ENCODE measurements at places on chromosomes 4 and X. TPM values are rescaled to one million over a fixed set of nuclear protein-coding genes. Genes with fewer than 3 reads are reported as not detected.

GRCh38 chr4:153782581-153782980, 6.3 kb downstream of the SFRP2 start:
- DNase-seq, result no peak

ERAS gene
- not detected for total RNA-seq

SLC25A53 gene
- 7.0 TPM for total RNA-seq

DNA sequence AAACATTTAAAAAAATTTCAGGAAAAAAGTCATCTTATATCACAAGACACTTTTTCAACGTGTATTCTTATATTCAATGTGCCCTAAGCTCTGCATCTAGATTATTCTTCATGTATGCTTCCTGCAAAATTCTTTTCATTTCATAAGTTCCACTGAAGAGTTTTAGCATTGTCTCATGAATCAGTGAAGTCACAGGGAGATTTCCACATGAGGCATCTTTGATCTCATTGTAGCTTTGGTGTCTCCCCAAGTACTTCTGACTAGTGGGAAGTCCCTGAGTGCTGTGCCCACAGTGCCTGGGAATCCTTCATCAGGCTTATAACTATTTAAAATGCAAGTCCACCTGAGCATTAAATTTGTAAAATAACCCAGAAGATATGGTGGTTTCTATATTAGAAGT, 123.8 kb downstream of the MAD2L1 start:
- DNase-seq, result no peak

RAI2 gene
- total RNA-seq, result 3.4 TPM

PROM1 gene
- total RNA-seq, result under 0.01 TPM

DNA sequence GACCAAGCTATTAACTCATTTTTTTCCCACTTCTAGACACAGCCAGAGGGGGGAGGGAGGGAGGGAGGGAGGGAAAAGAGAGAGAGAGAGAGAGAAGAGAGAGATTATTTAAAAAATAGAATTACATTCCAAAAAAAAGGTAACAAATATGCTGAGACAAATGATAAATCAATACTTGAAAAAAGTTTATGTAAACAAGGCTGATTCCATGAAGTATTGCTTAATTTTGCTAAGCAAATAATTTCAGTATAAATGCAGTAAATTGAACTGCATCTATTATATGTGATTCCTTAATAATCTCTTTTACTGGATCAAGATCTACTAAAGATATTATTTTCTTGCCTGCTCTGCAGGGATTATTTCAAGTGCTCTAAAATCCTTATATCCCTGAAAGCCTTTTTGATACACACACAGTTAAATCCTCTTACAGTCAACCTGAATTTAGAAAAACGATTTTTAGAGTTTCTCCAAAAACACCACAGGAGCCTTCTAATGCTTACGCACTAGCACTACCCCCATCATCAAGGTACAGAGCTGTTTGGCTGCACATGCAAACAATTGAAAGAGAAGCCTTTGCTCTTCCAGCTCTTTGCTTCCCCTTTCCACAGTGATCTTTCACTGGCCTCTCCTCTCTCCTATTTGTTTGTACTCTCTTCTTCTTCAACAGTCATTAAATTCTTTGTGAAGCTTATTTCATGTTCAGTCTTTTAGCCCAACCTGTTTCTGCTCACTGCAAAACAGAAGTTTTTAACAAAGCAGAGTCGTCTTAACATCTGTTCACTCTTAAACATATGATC, 426.3 kb upstream of the FAM241A start:
- no peak for DNase-seq

DNA sequence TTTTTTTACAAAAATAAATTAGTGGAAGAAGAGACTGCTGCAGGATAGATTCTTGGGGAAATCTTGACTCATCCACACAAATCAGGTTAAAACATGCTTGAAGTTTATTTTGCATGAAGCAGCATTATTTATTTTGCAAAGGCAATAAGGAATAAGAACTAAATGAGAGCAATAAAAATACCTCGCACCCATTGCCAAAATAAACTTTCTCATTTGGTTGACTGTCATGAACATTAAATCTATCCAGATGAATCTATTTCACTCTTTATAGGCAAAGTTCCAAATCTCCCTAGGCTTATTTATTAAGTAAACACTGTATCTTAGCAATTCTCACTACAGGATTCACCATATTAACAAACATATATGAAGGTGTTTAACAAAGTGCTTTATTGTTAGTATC, 58.9 kb downstream of the HOPX start:
- DNase-seq, result no peak

GPR173 gene
- total RNA-seq, result 0.44 TPM

GRCh38 chr4:16942491-16942890, 44.0 kb upstream of the LDB2 start:
- no peak for DNase-seq

DNA sequence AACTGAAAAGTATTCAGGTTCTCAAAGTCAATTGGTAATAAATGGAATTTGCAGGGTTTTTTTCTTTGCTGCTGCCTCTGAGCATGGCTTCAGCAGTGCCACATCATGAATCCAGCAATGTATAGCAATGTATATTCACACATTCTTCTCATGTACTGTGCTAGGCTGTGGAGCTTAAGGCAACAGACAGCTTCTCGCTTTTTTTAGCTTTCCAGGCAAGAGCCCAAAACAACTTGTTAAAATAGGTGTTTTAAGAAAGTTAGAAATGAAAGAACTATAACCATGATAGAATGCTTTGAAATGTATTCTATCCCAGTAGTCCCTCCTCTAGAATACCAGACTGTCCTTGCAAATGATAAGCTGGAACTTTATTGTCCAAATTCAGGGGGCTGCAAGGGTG, 30.4 kb downstream of the SMIM43 start:
- no peak for DNase-seq

ADH4 gene
- total RNA-seq, result not detected

DNA sequence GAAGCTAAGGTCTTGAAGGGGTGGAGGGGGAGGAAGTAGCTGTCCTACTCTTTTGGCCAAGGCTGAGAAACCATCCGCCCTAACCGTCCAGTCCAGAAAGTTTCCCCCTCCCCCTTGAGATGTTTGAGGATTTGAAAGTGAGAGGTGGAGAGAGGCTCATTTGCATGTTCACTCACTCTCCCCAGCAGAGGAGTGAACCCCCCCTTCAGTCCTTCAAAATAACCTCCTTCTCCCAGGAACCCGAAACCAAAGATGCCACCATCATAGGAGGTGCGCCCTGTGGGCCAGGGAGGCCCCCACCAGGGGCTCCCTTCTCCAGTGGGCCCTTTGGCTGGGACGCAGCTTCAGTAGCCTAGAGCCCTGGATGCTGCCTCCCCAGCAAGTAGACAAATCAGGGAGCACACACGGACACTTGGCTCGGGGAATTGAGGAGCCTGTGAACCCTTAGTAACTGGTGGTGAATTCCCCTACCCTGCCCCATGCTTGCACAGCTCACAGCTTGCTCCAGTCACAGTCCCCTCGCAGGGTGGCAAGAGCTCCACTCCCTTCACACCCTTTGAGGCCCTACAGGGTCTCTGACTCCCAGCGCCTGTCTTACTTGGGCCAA, 25.6 kb downstream of the ELF4 start:
- DNase-seq, result no peak

HGFAC gene
- total RNA-seq, result not detected

GRCh38 chrX:37912304-37912703, 64.9 kb upstream of the DYNLT3 start:
- no peak for DNase-seq

XK gene
- total RNA-seq, result not detected

BTC gene
- not detected for total RNA-seq

DNA sequence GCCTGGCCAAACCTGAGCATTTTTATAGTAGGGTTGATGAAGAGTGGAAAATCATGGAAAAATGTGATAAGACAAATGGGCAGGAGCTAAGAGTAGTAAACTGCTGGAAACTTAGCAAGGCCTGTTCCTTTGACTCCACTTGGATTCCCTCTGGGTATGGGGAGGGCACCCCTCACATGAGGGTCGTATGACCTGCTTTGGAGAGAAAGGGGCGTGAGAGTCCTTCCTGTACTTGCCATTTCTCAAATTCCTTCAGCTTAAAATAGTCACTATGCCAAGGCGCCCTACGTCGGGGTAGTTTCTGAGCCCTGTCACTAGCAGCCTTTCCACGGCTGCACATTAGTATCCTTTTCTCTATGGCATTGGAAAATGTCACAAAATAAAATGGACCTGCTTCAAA, 49.1 kb downstream of the GPRIN3 start:
- no peak for DNase-seq

- DNase-seq, result peak; percentile 48
Observed at GRCh38 chrX:119008110-119008744, 33.8 kb downstream of the LONRF3 start.

DNA sequence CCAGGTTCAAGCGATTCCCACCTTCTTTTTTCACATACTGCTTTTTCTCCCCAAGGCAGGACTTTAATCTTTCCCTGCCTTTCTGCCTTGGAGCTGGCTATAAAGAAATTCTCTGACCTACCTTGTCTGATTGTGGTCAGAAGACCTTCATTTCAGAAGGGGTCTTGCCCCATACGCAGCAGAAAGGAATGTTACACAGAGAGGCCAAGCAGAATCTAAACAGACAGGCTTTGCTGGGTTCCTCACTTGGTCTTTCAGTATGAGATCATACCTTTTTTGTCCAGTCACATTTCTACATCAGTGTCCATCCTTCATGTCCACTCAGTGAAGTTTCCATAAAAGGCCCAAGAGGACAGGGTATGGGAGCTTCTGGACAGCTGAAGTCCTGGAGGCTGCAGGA, 108.3 kb upstream of the RBPJ start:
- DNase-seq, result no peak

DNA sequence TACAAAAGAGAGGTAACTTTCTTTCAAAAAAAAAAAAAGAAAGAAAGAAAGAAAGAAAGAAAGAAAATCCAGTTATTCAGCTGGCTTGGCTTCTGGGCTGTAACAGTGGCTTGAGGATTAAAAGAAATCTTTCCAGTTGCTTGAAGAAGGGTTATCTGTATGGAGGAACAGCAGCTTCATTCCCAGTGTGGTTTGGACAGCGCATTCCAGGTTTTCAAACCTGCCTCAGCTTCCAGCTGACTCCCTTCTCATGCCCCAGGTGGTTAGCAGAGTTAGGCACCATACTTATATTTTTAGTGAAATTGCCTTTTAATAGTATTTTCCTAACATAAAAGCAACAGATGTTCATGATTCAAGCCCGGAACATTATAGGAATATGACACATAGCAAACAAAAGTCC, 48.6 kb downstream of the TMEM164 start:
- no peak for DNase-seq

GRCh38 chr4:101630319-101630986, 160.1 kb upstream of the BANK1 start:
- DNase-seq, result no peak

DNA sequence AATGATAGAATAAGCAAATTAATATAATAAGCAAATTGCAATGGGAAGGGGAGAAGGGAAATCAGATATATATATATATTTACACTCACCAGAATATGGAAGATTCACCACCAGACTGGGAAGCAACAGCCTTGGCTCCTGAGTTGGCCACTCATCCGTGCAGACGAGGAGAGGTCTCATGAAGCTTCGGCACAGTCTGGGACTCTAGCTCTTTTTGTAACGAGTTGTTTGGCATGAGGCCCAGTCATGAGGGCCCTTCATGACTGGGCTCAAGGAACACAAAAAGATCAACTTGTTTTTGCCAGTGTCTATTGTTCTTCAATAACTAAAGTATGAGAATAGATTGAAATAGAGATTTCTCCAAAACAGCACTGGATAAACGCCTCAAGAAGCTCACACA, 176.4 kb downstream of the ADGRA3 start:
- DNase-seq, result no peak

CT47B1 gene
- not detected for total RNA-seq

- peak; percentile 79 for DNase-seq
Observed at GRCh38 chr4:15805583-15806517, 27.7 kb downstream of the CD38 start.

WDR1 gene
- total RNA-seq, result 264 TPM

FRMD7 gene
- total RNA-seq, result not detected

GPR78 gene
- total RNA-seq, result not detected

GRCh38 chrX:150573702-150574101, 5.3 kb downstream of the MTM1 start:
- no peak for DNase-seq

- DNase-seq, result no peak
Observed at GRCh38 chr4:164096766-164097518, 602.5 kb downstream of the TMA16 start.

GRCh38 chr4:128477540-128477939, 189.9 kb upstream of the PGRMC2 start:
- DNase-seq, result peak; percentile 31

GRCh38 chr4:86898562-86898961, 6.3 kb upstream of the C4orf36 start:
- peak; percentile 10 for DNase-seq

METTL14 gene
- total RNA-seq, result 8.9 TPM

FOXR2 gene
- not detected for total RNA-seq

GRCh38 chrX:75230296-75230695, 43.6 kb upstream of the UPRT start:
- no peak for DNase-seq

NPY5R gene
- not detected for total RNA-seq

DNA sequence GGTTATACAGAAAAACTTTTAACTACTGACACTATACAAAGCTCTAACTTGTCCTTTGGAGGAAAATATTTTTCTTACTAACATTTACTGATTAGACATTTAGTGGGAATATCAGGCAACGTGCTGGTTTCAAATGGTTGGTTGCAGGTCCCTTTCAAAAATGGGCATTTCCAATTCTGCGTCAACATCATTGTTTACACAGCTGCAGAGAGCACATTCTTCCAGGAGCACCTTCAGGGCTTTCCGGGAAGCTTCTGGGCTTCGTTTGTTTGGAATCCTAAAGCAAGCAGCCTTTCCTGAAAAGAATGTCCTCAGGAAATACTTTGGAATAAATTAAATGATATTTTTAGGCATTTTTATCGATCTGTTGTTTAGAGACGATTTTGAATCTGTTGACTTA, 289.7 kb downstream of the TRIML1 start:
- no peak for DNase-seq

DMP1 gene
- total RNA-seq, result not detected

DNA sequence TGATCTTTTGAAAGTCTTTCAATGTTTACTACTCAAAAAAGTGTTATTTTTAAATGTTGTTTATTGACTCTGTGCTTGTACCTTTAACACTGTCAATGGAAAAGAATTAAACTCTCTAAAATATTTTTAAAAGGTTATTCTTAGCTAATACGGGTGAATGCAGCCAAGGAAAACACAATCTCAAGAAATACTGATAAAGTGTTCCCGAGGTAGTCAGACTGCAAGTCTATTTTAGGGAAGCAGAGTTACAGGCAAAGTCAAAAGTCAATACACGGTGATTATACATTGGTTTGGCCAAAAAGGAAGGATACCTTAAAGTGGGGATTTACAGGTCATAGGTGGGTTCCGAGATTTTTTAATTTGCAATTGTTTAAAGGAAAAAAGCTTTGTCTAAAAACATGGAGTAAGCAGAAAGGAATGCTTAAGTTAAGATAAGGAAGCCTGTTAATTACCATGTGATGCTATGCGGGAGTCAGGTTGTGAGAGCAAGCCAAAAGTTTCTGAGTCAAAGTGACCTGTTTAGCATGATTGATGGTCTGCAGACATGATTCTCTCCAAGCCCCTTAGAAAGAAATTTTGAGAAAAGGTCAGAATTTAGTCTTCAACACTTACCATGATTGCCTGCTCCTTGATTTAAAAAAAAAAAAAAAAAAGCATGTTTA, 288.4 kb downstream of the KLHL4 start:
- no peak for DNase-seq

CDS1 gene
- total RNA-seq, result not detected

HSD17B13 gene
- under 0.01 TPM for total RNA-seq

Measured in lung microvascular endothelial cell (primary cell).